NCI-H1436 treated with DMSO at 0.1 percent for 48 hours (cell line): ENCODE measurements at places on chromosomes 3 and 15.

- no peak for DNase-seq
Measured at GRCh38 chr3:141498598-141499223, 11.9 kb downstream of the RASA2 start.

GRCh38 chr3:4883011-4883410 is 96.2 kb upstream of the BHLHE40 start:
- no peak for DNase-seq

- DNase-seq, result no peak
Measured at GRCh38 chr3:111073218-111073617, 1.6 kb downstream of the NECTIN3 start.

DNA sequence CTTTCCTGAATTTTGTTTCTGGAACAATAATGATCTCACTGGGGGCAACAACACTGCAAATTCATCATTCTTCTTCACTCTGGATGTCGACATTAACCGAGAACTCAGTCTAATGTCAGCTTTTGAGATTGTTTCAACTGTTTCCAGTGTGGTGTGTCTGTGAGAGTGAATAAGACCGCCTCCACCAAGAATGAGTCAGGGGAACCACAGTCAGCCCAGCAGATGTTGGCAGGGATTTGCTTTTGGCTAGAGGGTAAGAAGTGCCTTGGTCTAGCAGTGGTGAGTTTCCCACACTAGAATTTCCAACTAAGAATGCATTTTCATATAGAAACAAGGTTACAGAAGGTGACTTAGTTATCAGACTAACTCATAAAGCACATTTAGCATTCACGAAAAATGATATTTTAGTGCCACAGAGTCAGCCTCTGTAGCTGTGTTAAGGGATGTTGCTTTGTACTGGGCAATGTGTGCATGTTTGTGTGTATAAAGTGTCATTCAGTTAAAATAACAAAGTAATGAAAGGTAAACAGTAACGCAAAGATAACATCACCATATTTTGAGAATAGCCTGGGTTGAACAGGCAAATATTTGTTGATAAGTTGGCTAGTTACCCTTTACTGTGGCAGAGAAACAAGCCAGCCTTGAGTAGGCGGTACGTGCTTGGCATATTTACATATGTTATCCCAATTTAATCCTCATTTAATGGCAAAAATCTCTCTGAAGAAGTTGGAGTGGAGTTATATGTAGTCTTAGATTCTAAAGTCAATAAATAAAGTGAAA is 33.8 kb downstream of the DRD3 start:
- DNase-seq, result no peak

DNA sequence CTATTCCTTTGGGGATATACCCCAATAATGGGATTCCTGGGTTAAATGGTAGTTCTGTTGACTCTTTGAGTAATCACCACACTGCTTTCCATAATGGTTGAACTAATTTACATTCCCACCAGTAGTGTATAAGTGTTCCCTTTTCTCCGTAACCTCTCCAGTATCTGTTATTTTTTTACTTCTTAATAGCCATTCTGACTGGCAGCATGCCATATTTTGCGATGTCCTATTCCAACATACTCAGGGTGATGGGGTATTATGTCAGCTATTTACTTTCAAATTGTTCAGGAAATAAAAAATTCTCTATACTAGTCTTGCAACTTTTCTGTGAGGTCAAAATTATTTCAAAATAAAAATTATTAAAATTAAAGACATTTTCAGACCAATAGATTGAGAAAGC is 9.1 kb upstream of the PARP14 start:
- DNase-seq, result no peak
